ENCODE measurements at places on chromosomes 2 and 18.

GRCh38 chr18:75106746-75107145 lies 102.2 kb downstream of the PTGR3 start:
- no peak for DNase-seq

- no peak for DNase-seq
Observed at GRCh38 chr2:105641389-105641811, 103.3 kb upstream of the NCK2 start.

GRCh38 chr2:239012936-239013677 lies 165.2 kb downstream of the TWIST2 start:
- DNase-seq: no peak

- no peak for DNase-seq
Observed at GRCh38 chr2:97355887-97356286, 233.8 kb downstream of the ANKRD36B start.

DNA sequence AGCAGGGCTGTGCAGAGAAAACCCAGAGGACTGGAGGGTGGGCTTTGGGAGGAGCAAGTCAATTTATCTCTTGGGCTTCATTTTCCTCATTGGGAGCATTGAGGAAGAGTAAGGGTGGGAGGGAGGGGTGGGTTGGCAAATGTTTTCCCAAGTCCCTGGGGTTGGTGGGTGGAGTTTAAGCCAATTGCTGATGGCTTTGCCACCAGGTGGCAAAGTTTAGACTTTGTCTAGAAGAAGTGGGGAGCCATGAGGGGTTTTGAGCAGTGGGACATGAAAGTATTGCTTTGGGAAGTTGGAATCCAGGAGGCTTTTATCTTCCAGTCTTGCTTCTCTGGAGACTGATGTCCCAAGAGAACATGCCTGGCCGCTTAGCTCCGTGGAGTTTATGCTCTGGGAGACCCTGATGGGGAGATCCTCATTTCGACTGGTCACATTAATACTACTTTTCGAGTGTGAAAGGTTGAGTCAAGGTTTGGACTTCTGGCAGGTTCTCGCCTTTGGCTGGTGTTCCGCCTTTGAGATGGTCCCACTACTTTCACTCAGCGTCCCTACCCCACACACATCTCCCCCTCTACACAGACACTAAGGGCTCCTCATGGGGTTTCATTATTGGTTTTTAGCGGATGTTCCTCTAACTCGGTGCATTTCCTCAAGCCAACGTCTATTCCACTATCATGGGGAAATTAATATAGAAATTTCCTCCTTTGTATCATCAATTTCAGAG lies 126.7 kb downstream of the PRKCE start:
- DNase-seq: peak; percentile 32

DNA sequence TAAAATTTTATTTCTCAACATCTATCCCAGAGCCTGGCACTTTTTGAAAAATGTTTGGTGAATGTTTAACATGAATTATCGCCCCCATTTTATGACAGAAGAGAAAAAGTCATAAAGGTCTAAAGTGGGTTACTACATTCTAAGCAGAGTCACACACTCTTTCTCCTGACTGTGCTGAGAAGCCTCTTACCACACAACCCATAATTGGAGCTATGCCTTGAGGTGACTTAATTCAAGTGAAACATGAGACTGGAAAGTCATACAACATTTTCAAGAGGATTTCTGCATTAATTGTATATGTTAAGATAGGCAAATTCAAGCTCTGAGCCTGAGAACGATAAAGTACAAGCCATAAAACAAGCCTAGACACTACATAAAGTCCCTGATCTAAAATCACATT lies 3.1 kb upstream of the DSEL start:
- no peak for DNase-seq

- no peak for DNase-seq
Observed at GRCh38 chr2:135980434-135981079, 4.9 kb downstream of the DARS1 start.

DNA sequence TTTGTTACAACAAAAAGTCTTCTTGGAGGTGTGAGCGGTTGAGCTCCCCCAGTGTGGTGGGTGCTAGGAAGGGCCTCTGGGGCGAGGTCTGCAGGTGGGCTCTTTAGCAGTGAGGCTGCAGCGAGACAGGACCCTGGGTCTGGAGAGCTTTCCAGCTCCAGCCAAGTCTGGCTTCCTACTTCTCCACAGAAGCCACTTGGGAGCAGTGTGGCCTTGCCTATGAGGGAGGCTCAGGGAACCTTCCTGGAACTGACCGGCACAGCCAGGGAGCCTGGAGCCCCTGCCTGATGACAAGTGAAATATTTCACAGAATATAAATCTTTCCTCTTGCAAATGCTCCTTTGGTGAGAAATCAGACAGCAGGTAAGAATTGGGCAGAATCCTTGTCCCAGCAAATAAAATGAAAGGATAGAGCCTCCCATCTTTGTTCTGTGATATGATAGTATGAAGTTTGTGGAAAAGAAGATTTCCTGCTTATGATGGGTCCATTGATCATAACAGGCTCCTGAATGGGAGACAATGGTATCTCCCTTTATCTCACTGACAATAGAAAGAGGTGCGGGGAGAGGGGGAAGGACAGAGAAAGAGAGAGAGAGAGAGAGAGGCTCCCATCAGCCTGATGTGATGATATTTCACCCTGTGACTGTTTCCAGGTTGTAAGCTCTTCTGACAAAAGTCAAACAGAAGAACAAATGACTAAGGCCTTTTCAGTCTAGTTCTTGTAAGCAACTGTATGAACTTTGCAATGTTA lies 289.8 kb upstream of the SPRED2 start:
- no peak for DNase-seq

DNA sequence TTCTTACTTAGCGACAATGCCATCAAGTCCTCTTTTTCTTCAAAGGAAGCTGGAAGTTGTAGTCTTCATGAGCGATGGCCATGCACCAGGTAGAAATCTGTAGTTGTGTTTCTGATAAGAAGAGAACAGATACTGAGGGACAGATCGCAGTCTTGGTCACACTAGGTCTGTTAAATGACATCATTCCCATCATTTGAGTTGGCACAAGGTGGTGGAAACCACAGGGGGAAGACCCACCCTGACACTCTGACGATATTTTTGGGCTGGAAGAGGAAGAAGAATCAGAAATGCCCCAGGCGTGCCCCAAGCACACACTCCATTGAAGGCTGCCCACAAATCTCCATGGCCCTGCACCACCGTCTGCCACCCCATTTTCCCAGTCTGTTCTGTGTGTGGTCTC lies 89.0 kb upstream of the BOD1L2 start:
- no peak for DNase-seq

- DNase-seq: no peak
Observed at GRCh38 chr18:76454418-76454817, 40.6 kb downstream of the ZNF516 start.

GRCh38 chr2:15058015-15058720 lies 425.7 kb downstream of the LRATD1 start:
- no peak for DNase-seq

- DNase-seq: no peak
Observed at GRCh38 chr2:235876099-235876679, 292.0 kb downstream of the GBX2 start.

DNA sequence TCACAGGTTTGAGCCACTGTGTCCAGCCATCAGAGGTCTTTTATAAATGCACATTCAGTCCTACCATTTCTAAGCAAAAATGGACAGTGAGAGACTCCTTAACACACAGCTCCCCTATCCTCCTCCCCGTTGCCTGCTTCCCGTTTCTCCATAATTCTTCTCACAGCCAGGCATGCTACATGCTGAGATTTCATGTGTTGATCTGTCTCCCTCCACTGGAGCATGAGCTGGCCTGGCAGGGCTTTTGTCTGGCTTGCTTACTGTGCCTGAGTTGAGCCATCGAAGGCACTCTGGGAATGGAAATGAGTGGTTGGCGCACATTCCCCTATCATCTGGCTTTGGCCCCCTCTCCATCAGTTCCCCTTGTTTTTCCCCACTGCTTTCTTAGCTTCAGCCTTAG lies 413.5 kb downstream of the PTPRM start:
- no peak for DNase-seq

DNA sequence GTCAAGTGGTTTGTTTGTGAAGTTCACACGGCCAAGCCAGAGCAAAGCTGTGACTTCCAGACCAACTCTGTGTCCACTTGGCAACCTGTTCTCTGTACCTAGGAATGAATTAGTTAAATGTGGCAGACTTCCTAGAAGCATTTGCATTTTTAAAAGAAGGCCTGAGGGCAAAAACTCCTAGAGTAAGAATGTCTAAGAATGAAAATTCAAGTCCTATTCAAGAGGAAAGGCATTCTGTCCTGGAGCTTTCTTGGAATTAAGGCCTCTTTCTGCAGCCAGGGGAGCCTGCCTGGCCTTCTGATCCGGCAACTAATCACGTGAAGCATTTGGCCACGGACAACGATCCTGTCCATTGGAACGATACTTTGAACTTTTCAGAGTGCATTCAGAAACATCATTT lies 155.0 kb downstream of the SETBP1 start:
- DNase-seq: no peak

- no peak for DNase-seq
Observed at GRCh38 chr2:113769555-113769954, 13.1 kb upstream of the SLC35F5 start.

GRCh38 chr18:28905509-28905908 lies 728.6 kb upstream of the CDH2 start:
- no peak for DNase-seq

- DNase-seq: no peak
Observed at GRCh38 chr2:9410108-9410507, 13.2 kb downstream of the ITGB1BP1 start.

DNA sequence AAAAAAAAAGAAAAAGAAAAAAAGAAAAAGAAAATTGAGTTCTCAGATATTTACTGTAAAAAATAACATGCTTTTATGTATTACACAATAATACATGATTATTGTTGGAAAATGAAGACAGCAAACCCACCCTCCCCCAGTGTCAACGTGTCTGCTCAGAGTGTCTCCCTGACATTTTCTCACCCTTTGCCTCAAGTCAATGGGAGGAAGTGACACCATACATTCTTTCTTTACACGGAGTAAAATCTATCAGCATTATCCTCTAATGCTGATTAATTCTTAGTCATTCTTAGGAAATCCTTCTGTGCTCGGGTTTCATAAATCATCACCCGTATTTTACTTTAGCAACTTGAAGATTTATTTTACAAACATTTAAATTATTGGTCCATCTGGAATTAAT lies 32.0 kb downstream of the CTAGE1 start:
- no peak for DNase-seq

DNA sequence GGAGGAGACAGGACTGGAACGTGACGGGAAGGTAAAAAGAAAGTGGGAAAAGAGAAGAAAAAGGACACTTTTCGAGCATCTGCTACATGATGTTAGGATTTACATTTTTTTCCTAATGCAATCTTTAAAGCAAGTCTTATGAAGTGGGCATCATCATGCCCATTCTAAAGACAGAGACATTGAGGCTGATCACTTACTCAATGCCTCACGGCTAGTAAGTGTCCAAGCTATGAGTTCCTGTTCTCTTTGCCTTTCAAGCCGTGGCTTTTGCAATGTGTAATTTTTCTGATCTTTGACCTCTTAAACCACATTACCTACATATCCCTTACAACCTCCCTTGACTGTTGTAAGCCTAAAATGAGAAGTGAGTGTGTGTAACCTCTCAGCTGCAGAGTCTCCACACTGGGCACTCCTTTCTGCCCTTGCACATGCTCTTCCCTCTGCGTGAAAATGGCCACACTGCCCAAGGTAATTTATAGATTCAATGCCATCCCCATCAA lies 649.2 kb downstream of the RNF144A start:
- no peak for DNase-seq

GRCh38 chr18:62935994-62936393 lies 220.7 kb downstream of the PHLPP1 start:
- DNase-seq: no peak

DNA sequence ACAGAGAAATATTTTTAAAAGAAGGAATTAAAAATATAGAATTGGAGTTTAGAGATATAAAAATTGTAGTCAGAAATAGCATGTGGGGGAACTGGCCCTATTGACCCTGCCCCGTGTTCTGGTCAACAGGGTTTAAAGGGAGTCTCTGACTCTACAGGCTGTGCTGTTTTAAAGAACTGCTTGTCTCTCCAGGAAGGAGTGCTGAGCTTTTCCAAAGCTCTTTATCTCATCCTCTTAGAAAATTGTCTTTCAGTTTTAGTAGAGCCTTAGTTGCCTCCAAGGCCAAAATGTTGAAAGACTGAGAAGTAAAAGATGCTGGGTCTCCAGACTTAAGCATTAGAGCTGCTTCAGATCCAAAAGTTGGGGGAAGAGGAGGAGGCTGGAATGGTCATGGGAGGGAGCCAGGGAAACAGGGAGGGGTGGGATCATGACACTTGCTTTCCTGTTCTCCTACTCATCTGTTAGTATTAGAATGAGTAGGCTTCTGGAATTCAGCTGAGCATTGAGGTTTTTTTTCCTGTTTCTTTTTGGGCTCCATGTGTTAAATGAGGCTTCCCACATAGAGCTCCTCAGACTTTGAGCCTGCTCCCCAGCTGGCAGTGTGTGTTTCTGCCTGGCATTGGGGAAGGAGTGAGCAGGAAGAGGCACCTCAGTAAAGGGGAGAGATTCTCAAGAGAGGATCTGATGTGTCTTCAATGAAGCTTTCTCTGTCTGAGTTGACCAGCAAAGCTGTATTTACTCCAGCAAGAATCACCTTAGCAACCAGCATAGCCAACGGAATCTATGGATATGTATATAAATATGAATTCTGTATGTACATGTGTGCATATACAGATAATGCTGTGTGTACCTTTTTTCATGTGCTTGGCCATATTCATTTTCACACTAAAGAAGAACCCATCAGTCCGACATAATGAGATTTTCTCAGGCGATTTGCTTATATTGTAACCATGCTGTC lies 186.8 kb upstream of the FBXO11 start:
- no peak for DNase-seq

DNA sequence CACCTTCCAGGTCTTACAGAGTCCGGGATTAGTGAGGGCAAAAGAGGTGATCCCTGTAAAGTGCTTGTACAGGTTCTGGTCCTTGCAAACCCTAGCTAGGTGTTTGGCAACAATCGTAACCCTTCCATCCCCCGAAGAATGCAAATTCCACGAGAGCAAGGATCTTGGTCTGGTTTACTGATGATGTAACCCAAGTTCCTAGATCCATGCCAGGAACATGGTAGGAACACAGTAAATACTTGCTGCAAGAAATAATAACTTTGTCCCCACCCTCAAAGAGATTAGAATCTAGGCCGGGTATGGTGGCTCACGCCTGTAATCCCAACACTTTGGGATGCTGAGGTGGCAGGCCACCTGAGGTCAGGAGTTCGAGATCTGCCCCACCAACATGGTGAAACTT lies 6.8 kb upstream of the NEU2 start:
- DNase-seq: no peak

DNA sequence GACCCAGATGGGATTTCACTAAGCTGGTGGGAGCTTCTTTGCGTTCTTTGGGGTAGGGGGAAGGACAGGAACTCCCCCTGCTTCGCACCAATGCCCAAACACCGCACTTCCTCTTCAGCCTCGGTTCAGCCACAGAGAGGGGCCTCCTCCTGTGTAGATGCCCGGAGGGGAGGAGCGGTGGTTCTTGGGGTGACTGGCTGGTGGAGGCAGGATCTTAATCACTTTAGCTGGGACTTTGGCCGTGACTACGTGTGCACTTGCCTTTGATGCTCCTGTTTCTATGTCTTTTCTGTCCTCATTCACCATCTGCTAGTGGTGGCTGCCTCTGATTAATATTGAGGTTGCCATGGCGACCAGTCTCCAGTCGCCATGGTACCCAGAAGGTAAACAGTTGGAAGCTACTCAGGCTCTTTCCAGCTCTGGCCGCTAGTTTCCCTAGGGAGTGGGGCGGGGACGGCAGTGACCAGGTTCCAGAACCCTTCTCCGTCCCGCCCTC lies 1.9 kb downstream of the CNGA3 start:
- no peak for DNase-seq

- no peak for DNase-seq
Observed at GRCh38 chr2:177573120-177573519, 180.5 kb downstream of the AGPS start.

- DNase-seq: no peak
Observed at GRCh38 chr2:67486041-67486796, 89.1 kb downstream of the ETAA1 start.

GRCh38 chr2:71721362-71721665 lies 268.0 kb downstream of the DYSF start:
- DNase-seq: no peak
